ENCODE measurements at places on chromosomes 12 and 14.

DNA sequence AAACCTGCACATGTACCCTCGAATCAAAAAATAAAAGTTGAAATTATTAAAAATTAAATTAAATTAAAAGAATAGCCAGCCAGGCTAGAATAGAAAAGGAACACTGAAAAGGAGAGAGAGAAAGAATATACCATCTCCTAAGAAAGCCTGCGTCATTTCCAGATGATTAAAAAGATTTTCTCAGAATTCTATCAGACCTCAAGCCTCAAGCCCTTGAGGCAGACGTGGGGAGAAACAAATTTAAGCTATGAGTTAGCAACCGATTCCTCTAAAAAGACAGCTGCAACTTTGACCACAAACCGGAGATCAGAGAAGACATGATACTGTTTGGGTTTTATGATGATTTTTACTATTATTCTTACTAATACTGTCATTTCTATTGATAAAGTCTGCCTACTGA lies 138.3 kb downstream of the KSR2 start:
- DNase-seq = no peak

DNA sequence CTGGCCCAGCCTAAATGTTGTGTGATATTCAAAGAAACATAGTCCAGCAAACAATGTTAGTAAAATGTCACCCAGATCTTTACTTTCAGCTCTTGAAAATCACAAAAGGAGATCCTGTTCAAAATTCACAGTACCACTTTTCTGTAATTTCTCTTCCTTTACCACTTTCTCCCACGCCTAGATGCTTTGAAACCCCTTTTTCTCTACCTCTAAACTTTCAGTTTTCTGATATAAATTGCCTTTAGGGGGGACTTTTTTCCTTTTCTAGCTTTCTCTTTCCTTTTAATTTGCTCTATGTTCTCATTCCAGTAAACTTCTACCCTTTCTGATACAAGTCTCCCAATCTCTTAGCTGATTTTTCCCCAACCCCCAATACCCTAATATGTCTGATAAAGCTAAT lies 101.8 kb downstream of the LMO3 start:
- no peak for DNase-seq

- DNase-seq = no peak
Measured at GRCh38 chr12:117034249-117034648, 65.0 kb downstream of the TESC start.

DNA sequence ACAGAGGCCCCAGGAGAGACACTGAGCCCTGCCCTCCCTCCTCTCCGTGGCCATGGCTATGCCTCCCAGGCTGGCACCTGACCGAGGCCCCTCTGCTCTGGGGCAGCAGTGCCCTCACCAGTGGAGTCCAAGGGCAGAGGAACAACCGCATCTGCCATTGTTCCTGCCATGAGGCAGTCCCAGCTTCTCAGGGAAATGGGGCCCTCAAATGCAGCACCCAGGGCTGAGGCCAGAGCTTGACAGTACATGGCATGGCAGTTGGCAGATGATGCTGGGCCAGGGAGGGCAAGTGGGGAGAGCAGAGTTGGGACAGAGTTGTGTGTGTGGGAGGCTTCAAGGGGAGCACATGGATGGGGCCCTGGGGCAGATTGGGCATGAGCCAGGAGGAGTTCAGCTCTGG lies 21.1 kb upstream of the KRT77 start:
- DNase-seq = no peak
